Activated naive CD4-positive, alpha-beta T cell treated with Interleukin-2 at 50 U/mL for 16 hours (primary cell): ENCODE measurements at places on chromosomes 6 and 20.

GRCh38 chr20:44228465-44229258 lies 18.1 kb upstream of the OSER1 start:
- DNase-seq, result no peak

GRCh38 chr6:53924277-53924676 lies 129.5 kb downstream of the LRRC1 start:
- DNase-seq, result no peak

DNA sequence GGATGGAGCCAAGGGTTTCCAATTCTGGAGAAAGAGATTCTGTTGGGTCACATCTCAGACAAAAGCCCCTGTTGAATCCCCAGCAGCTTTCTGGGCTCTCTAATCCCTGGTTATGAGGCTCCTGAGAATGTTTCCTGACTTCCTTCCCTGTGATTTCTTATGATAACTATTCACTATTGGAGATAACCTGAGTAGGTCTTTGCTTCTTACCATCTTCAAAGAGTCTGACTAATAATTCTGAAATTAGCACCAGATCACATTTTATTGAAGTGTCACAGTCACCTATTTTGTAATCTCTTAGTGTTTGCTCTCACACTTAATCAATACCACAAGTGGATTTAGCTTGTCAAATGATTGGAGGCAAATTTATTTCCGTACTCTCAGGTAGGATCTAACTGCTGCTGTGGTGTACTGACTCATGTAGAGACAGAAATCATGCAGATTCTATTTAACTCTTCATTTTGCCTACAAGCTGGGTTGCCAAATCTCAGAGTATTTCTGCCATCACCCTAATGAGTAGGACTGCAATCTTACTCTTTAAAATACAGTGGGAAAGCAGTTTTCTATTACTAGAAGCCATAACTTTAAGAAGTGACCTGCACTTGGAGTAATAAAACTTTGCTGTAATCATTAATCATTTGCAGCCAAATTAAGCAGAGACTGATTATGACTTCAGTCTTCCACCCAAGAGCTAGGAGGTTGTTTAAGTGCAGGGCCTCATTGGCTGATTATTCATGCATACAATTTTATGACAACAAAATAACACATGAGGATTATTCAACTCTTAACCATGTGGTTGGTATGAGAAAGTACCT lies 422.1 kb downstream of the EPM2A start:
- no peak for DNase-seq

DNA sequence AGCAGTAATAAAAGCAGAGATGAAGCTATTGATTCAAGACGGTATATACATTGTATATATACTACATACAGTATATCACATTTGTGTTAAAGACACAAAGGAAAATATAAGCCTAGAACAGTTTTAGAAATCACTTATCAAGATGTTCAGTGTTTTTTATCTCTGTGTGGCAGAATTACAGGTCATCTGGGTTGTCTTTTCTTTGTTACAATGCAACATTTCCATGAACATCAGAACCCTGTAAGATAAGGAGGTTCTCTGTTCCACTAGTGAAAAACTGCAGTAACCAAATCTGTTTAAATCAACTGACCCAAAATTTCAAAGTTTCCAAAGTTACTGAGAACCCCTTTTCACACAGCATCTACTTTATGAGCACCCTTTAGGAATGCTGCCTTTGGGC lies 42.2 kb downstream of the B4GALT5 start:
- no peak for DNase-seq

DNA sequence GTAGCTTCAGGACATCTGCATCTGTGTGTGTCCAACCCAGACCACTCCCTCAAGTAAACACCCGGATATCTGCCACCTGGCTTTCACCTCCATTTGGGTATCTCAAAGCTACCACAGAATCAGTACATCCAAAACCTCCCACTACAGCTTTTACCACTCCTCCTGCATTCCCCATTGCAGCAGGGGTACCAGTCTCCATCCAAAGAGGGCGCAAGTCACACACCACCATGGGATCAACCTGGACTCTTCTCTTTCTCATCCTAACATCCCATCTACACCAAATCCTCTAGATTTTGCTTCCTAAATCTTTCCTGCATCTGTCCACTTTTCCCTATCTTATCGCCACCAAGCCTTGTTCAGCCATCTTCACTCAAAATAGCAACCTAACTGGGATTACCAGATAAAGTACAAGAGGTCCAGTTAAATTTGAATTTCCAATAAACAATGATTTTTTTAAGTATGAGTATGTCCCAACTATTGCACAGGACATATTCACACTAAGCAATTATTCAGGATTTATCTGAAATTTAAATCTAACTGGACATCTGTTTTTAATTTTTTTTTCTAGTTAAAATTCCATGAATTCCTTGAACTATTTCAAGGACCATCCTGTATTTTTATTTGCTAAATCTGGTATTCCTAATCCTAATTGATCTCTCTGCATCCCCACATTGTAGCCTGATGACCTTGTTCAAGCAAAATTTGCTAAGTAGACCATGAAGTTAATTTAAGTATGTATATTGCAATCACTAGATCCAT lies 164.3 kb upstream of the MLN start:
- no peak for DNase-seq

DNA sequence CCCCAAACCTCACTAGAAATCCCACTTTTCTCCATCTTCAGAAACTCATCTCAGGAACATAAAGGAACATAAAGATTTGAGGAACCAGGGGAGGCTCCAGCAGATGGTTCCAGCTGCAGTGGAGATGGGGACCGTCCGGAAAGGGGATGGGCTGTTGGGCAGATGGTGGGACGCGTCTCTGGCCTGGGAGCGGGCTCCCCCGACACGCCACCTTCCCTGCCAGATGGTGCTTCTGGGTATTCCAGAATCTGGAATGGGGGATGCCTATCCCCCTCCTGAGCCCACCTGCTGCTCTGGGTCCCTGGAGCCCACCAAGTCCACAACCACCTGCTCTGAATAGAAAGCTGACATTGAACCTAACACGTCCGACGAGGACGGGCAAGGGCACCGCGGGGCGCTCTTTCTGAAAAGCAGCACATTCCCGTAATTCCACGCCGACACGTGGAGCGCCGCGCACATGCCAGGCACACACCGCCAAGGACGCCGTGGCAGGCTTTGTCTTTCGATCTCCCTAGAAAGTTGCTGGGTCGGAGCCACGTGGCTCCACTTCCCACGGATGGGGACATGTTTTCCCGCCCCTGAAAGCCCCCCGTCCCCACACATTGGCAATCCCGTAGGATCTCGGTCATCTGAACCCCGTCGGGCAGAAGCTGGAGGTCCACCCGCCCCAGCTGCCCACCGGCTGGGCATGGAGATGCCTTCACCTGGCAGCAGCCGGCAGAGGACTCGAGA lies 27.3 kb downstream of the SLC2A4RG start:
- no peak for DNase-seq

- peak; percentile 45 for DNase-seq
Measured at GRCh38 chr20:33679758-33680485, 5.7 kb upstream of the NECAB3 start.

DNA sequence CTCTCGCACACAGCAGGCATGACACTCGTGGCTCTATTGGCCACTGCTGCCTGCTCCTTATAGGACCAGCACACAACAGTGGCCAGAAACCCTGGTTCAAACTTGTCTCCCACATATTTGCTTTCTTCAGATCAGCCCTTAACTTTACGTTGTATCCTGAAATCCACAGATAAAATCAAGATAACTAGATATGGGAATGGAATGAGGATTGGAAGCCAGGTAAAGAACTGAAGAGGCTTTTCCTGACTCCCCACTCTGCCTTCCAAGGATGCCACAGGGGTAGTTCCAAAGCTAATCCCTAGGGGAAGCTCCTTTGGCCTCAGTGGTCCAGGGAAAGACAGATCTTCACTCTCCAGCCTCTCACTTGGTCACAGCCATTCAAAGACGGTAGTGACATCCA lies 86.5 kb downstream of the INSM1 start:
- no peak for DNase-seq

- DNase-seq, result no peak
Measured at GRCh38 chr6:92361990-92362389, 1057.4 kb downstream of the EPHA7 start.

- no peak for DNase-seq
Measured at GRCh38 chr6:45692021-45692420, 314.3 kb upstream of the SUPT3H start.

GRCh38 chr6:141195251-141195832 lies 937.4 kb upstream of the GJE1 start:
- DNase-seq, result no peak

DNA sequence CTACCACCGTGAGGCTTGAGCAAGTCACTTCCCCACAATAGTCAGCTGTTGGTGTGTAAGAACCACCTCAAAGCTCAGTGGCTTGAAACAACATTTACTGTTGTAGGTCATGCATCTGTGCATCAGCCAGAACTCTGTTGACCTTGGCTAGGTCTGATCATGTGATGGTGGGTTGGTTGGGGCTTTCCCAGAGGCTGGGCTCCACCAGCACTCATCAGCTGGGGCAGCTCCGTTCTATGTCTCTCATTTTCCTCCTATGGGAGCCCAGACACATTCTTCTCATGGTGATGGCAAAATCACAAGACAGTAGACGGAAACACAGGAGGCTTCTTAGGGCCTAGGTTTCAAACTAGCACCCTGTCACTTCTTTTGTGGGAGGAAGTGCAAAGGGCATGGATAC lies 42.8 kb upstream of the PSMF1 start:
- DNase-seq, result no peak

DNA sequence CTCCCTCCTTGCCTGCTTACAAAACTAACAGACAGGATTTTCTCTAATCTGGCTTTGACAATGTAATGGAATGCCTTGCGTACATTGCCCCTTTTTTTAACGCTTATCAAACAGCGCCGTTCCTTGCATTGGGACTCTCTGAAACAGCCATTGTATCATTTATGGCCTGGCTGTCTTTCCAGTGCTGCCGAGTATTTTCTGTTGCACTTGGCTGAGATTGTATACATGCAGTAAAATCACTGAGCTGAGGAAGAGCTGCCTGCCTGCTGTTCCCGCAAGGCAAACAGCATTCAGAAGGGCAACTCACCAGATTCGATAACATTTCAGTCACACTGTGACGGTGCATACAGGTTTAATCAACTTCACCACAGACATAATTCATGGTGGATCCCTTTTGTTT lies 106.0 kb downstream of the SH3BGRL2 start:
- no peak for DNase-seq

DNA sequence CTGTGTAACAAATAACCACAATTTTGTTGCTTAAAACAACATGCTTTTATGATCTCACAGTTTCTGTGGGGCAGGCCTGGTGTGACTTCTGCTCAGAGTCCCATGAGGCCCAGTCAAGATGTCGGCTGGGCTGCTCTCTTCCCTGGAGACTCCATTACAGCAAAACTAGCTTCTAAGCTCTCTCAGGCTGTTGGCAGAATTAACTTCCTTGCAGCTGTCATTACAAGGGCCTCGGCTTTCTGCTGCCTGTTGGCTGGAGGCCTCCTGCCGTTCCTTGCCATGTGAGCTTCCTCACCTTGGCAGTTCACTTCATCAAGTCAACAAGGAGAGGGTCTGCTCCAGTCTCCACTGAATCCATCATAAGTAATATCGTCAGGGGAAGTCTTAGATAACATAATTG lies 659.2 kb downstream of the PRKN start:
- DNase-seq, result no peak

GRCh38 chr6:163872335-163872734 lies 457.8 kb downstream of the QKI start:
- DNase-seq, result no peak

- no peak for DNase-seq
Measured at GRCh38 chr6:108437821-108438220, 122.9 kb upstream of the FOXO3 start.

DNA sequence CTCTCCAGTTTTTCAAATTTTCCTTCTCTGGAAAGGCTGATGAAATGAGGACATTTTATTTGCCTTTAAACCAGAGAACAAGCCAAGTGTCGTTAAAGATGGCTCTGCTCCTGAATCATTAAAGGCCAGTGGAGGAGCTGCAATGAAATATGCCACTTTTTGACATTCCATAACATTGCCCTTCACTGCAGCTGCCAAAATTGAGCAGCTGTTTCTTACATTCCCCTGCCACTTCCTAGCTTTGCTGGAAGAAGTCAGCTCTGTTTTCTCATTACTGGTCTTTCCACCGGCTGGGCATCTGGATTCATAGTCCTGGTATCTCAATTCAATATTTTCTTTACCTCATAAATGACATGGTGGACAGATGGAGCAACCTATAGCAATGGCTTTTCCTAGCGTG lies 45.5 kb upstream of the NRN1 start:
- no peak for DNase-seq

- DNase-seq, result no peak
Measured at GRCh38 chr6:159639721-159640120, 53.3 kb downstream of the SOD2 start.

GRCh38 chr20:4120921-4121321 lies 105.6 kb upstream of the RNF24 start:
- DNase-seq, result no peak

GRCh38 chr6:7138046-7138531 lies 30.3 kb downstream of the RREB1 start:
- no peak for DNase-seq

DNA sequence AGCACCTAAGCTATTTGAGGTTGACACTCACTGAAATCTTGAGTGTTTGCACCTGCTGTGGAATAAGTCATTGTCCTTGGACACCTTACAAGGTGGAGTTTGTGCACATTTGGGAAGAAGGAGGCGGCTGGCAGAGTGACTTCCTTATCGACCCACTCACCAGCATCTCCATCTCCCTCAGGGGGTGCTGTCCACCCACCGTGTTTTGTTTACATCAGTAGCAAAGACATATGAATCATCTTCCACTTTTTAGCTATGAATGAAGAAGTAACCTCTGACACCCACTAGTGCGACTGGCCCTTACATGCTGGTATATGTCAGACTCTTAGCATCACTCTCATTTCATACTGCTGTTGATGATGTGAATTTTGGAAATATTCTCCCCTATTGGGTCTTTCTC lies 119.5 kb upstream of the SGK1 start:
- DNase-seq, result peak; percentile 59

DNA sequence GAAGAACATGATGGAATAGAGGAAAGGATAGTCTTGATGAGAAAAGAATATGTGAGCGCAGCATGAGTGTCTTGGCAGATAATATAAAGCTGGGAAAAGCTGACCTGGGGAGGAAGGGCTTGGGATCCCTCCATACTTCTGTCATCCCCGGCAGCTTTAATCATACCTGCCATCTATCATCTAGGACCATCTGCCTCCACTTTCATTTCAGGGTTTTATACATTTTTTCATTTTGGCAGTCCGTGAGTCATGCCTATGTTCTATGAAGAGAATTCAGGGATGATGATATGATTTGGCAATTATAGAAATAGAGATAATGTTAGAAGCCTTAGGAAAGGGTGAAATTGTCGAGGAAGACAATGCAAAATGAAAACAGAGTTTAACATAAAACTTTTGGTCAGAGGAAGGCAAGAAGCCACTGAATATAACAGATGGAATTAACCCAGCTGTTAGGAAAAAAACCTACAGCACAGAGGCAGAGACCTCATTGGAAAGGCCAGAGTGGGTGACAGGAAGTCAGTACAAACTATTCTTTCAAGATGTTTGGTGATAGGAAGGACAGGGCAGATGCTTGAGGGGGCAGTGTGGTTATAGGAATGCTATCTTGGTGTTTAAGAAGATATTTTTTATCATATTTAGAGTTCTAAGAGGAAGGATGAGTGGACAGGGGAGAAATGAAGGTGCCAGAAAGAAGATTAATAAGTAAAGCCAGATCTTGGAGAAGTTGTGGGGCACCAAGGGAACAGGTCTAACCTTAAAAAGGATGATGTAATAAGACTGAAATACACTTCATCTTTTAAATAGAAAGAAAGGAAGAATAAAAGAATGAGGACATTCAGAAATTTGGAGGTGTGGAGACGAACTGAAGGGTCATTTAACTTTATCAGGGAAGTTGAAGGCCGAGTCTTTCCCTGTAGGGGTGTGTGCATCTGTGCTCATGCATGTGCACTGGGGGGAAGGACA lies 37.8 kb downstream of the MARCKS start:
- DNase-seq, result no peak

GRCh38 chr6:18515767-18516166 lies 128.6 kb downstream of the RNF144B start:
- DNase-seq, result no peak
